Activated T-cell treated with anti-CD3 and anti-CD28 coated beads for 48 hours (primary cell): ENCODE measurements at places on chromosomes 4 and X.

DNA sequence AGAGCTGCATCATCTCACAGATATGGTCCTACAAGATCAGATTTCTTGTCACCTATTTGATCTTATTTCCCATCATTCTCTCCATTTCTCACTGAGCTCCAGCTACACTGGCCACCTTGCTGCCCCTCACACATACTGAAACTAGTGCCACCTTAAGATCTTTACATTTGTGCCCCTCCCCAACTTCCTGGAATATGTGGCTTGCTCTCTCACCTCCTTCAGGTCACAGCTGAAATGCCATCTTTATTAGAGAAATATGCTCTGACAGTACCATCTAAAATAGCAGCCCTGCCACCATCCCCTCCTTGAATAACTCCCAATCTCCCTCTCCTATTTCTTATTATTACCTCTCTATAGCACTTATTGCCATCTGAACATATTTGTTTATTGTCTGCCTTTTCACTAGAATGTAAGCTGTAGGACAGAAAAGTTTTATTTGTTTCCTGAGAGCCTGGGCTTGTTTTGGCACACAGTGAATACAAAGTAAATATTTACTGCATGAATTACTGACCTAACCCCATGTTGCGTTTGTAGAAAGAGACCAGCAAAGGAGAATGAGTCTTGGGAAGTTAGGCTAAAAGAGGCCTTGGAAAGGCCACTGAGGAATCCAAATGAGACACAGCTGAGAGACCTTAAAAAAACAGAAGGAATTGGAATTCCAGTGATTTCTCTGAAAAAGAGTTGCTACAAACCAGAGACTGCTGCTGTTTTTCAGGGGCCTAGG lies 22.7 kb downstream of the DYNLT3 start:
- DNase-seq = no peak

DNA sequence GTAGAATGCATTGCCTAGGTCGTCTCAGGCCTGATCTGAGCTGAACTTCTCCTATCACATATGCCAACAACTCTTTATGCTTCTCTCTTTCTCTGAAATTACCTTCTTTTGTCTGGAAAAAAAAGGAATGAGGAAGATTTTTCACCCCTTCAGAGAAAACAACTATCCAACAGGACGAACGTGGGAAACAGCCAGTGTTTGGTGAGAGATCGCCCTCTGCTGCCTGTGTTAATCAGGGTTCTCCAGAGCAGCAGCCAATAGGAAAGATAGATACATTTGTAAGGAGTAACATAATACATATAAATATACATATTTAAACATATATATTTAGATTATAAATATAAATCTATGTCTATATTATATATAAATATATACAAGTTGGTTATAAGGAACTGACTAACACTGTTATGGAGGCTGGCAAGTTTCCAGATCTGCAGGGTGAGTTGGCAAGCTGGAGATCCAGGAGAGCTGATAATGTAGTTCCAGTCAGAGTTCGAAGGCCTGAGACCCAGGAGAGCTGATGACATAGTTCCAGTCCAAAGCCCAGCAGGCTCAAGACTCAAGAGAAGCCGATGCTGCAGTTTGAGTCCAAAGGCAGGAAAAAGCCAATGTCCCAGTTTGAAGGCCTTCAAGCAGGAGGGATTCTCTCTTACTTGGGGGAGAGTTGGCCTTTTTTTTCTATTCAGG lies 13.3 kb downstream of the CETN2 start:
- DNase-seq = no peak

- DNase-seq = no peak
Observed at GRCh38 chr4:138242834-138243156, 646 bp upstream of the SLC7A11 start.

DNA sequence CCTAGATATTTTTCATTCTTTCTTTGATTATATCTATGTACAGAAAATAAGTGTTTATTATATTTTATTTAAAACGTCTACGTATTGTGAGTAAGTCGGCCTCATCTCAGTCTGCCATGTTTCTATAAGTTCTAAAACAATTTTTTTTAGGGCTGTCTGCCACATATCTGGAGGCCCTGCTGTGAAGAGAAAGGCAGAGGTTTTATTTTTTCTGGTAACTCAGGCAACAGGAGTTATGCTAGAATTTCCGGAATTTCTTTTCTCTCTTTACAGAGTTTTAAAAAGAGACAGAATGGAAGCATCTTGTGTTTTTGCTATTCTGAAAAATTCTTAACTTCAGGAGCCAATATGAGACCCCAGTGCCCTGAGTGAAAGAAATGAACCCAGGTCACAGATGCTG lies 1124.0 kb upstream of the TENM3 start:
- DNase-seq = no peak

DNA sequence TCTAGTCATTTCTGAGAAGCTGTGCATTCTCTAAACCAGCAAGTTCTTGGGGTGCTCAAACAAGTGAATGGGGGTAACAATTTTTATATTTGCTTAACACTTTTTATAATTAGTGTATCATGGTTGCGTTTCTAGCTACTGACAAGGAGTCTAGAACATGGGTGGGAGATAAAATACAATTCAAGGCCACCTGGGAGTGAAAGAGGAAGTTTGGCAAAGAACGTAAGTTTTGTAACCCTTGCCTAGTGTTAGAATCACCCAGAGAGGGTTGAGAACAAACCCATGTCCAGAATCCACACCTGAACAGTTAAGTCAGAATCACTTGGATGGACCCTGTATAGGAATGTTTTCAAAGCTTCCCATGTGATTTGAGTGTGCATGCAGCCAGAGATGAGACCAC lies 92.7 kb downstream of the AFF2 start:
- DNase-seq = no peak

DNA sequence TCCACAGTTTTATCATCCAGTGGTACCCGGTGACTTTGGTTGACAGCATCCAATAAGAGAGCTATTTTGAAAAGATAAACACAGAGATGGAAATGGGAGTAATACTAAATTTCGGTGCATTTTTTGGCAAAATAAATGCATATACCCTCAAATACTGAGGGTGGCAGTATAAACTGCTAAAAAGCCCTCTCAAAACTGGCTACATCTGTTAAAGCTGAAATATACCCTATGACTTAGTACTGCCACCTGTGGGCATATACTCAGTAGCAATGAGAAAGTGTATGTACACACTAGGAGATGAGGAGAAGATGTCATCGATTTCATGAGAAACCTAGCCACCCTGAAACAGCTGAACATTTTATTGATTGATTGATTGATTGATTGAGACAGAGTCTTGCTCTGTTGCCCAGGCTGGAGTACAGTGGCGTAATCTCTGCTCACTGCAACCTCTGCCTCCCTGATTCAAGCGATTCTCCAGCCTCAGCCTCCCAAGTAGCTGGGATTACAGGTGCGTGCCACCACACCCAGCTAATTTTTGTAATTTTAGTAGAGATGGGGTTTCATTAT lies 12.2 kb upstream of the TMEM128 start:
- no peak for DNase-seq

DNA sequence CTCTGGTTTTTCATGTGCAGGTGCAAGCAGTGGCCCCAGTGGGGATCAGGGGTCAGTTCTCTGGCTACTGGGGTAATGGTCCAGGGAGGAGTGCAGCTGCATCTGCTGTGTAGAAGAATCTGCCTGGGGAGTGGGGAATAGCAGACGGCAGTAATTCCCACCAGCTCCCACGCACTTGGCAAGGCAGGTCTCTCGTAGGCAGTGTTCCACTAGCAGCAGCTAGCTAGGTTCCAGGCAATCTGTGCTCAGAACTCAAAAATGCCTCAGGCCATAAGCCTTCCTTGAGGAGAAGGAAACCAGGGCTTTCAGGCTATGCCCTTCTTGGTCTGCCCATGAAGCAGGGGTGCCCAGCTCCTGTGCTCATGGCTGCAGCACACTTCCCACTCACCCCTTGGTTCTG lies 38.8 kb downstream of the DCLK2 start:
- DNase-seq = no peak

DNA sequence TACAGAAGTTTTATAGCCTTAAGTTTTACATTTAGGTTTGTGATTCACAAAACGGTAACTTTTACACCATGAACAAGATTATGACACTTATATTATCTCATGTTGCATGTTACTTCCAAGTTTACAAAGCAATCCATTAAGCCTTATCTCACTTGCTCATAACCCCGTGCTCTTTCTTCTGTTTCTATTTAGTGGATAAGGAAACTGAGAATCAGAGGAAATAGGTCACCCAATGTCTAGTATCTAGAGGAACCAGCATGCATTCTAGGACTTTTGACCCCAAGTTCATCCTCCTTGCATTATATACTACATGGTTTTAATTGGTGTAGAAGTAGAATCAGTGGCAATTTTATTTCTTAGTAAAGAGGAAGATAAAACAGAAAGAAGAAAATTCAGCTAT lies 67.0 kb upstream of the ANXA3 start:
- no peak for DNase-seq

- no peak for DNase-seq
Observed at GRCh38 chrX:133840415-133840814, 145.0 kb downstream of the GPC3 start.

GRCh38 chrX:13468096-13468495 lies 101.3 kb upstream of the EGFL6 start:
- no peak for DNase-seq

DNA sequence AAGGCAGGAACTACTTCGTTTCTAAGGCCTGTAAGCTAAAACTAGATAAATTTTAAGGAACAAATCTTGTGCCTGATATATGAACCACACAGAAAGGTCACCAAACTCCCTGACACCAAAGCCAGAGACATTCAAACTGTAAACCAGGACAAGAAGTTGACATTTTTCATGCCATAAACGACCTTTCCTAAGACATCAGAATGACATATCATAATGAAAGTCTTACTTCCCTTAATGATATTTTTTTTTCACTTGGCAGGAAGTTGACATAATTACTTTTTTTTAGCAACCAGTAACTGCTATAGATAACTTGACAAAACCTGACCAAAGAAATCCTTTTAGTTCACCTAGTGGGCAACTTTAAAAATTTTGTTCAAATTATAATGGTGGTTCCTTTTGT lies 231.5 kb upstream of the AGTR2 start:
- no peak for DNase-seq

GRCh38 chr4:110170861-110171260 lies 27.6 kb downstream of the ELOVL6 start:
- DNase-seq = no peak

DNA sequence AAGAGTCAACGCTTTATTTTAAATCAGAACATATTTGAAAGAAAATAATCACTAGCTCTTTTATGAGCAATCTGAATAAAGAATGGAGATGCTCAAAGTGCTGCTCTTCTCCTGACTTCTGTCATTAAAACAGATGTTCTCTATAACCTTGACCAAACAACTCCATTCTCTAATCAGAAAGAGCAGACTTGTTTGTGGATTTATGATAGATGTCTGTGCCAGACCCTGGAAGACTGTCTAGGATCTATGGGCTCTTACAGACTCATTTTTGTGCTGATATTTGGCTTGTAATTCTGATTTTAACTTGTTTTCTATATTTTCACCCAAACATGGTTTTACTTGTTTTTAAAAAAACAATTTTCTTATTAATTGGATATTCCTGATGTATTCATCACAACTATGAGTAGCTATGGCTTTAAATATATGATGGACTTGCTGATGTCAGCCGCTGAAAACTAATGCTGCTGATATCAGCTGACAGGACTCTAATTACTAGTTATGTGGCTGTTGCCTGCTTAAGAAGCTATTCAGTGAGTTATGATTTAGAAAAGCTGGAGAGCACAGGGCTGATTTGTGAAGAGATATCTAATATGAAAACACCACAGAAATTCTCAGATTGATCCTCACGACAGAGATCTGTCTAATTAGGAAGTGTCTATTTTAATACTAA lies 31.6 kb upstream of the MAML3 start:
- DNase-seq = no peak

GRCh38 chrX:79462458-79462857 lies 95.3 kb upstream of the ITM2A start:
- DNase-seq = no peak

DNA sequence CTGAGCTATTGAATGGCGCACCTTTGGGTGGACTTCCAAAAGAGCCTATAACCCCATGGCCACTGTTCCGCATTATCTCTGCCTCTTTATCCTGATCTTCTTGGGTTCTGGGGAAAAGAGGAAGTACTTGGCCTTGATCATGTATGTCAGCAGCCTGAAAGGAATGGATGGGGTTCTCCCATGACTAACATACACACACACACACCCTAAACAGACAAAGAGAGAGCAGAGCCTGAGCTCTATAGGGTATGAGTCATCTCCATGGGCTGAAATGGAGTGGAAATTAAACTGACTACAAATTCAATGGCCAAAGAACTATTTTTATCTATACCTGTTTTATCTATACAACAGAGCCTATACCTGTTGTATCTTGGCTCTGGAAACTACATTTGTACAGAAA lies 141.5 kb upstream of the MTMR8 start:
- no peak for DNase-seq

DNA sequence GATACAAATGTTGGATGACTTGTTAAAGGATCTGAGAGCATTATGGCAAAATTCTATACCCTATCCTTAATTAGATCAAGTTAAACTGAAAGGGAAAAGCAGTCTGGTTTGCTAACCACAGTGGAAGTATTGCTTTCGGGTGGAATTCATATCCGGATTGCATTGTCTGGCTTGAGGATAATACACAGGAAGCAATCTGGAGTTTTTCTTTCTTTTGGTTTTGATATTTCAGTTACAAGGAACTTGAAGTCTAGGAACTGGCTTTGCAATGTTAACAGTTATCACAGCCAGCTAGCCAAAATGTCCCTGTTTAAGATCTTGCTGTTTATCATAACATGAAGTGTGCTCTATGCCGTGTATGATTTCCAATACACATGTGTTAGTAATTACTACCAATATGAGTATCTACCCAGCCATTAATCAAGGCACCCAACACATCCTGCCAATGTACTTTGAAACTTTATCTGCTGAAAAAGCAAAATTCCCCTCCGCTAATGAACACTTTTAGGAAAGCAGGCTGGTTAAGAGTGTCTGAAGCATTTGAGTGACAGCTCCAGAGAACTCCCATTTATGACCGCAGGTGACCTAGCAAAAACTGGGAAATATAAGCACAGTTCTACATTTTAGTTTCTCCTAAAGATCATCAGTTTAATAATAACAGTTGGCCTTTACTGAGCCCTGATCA lies 146.4 kb downstream of the PALLD start:
- DNase-seq = no peak

GRCh38 chr4:80841587-80842281 lies 188.8 kb upstream of the BMP3 start:
- DNase-seq = no peak

DNA sequence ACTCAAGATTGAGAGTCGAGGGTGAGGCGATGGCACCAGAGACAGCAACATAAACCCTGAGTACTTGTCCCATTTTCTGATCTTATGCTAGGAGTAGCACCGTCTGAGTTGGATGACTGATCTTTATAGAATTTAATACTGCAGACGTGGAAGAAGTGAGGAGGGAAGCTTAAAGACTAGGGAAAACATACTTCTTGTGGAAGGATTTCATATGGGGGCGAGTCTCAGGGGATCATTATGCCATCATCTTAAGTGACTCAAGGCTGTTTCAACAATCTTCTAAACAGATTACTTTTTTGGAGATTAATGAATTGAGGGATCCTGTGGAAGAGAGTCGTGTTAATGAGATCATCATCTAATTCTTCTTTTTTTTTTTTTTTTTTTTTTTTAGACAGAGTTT lies 17.2 kb upstream of the FAT1 start:
- no peak for DNase-seq

- DNase-seq = no peak
Observed at GRCh38 chr4:42605264-42605663, 51.6 kb downstream of the ATP8A1 start.
